ENCODE measurements at places on chromosomes 4 and X.

DNA sequence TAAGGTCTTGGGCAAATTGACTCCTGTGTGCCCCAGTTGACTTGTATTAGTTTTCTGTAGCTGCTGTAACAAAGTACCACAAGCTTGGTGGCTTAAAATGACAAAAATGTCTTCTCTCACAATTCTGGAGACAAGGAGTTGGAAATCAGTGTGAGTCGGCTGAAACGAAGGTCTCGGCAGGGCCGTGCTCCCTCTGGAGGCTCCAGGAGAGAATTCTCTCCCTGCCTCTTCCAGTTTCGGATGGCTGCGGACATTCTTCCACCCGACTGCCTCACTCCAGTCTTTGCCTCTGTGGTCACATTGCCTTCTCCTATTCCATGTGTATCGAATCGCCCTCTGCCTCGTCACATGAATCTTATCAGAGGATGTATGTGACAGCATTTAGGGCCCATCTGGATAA lies 66.0 kb upstream of the PHOX2B start:
- peak; percentile 24 for DNase-seq

DNA sequence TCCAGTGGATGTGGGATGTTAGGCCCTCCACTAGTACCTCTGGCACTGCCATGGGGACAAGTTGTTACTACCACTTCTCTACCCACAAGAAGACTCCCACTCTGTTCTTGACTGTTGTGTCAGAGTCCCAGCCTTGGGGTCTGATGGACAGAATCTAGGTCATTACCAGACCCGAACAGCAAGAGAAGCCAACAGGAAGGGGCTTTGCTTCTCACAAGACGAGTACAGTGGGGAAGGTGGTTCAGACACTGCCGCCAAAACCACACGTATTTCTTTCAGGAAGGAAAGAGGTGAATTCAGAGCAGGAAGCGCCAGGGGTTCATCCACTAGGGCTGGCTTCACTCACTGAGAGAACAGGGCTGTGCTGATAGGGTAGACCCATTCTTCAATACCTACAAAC lies 161.3 kb upstream of the KIT start:
- no peak for DNase-seq

DNA sequence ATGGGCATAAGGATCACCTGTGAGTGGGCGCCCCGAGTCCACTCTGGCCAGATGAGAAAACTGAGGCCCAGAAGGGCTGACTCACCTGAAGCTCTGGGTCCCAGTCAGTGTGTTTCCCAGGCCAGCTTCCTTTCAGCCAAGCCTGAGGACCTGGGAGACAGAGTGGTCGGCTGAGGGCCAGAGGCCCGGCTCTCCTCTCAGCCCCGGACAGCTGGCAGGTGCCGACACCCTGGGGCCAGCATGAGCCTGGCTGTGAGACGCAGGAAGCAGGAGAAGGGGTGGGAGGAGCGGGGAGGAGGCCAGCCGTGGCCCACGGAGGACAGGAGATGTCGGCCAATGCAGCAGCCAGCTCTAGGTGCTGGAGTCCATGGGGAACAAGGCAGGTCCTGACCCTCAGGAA lies 28.9 kb downstream of the ATP2B3 start:
- no peak for DNase-seq

DNA sequence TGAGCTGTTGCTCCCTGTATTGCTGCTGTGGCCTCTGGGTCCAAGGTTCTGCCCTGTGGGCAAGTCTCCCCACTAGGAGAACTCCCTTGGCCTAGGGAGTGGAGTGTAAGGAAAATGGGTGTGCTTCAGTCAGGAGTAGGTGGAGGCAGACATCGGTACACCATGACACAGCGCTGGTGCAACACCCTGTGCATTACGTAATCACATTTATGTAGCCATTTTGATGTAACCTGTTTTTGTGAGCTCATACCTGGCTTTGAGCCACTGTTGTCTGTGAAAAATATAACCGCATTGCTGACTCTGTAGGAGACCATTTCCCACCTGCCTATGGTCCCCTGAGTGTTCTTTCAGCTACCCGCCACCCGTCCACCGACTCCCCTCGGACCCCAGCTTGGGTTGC lies 700.5 kb upstream of the AGA start:
- no peak for DNase-seq

DNA sequence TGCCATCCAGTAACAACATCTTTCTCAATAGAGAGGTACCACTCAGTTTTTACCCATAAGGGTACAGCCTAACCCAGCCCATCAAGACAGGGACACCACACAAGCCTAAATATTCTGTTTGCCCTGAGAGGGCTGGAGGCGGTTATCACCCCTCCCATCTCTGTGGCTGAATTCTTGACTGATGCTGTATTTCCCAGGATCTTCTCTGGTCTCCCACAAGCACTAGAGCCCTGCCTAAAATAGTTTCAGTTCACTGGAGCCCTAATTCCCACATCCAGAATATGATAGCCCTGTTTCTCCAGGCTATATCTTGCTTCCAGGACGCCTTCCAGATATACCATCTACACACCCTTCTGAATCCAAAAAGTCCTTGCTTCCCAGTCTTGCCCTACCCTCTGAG lies 91.6 kb upstream of the NMU start:
- DNase-seq, result no peak
